Activated CD4-positive, alpha-beta memory T cell treated with anti-CD3 and anti-CD28 coated beads for 36 hours (primary cell): ENCODE measurements at places on chromosomes 12 and 14. TPM values are rescaled to one million over a fixed set of nuclear protein-coding genes. Genes with fewer than 3 reads are reported as not detected.
A peak's percentile ranks its signal among the peaks of the same experiment; 100 is the strongest.

GRCh38 chr12:122130150-122130549 lies 43.9 kb downstream of the IL31 start:
- no peak for DNase-seq

- no peak for DNase-seq
Measured at GRCh38 chr12:99386907-99387306, 260.6 kb upstream of the GARIN6 start.

DNA sequence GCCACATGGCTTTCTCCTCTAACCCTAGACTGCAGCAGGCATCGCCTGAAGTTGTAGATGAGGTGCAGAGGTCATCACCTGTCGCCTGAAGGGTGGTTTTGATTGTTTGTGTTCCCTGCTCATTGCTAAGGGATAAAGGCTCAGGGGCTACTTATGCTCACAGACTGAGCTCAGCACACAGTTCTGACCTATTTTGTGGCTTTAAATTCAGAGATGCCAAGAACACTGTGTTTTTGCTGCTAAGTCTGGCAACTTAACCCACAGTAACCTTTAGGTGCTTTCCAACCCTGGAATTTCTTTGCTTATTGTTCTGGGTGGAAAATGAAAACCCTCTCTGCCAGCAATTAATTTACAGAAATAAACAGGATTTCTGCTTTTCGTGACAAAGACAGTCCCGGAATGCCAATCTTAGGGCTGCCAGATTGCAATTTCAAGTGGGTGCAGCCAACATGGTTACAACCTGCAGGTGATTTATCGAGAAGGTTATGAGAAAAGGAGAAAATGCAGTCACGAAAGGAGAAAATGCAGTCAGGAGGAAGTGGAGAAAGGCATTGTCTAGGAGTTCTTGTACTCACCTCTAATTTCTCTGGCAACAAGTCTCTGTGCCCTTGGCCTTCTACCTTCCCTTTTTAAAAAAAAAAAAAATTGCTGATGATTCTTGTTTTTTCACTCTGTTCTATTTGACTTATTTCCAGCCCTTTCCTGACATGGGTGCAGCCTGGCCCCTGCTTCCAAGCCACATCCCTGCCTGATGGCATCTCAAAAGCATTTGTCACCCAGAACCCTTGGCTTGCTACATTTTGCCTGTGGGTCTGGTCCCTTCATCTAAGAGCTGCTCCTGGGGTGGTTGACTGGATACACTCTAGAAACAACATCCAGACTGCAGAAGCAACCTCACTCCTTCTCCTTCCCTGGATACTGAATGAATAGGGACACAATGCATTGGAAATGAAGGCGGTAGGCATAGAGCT lies 23.3 kb downstream of the NPC2 start:
- no peak for DNase-seq

DNA sequence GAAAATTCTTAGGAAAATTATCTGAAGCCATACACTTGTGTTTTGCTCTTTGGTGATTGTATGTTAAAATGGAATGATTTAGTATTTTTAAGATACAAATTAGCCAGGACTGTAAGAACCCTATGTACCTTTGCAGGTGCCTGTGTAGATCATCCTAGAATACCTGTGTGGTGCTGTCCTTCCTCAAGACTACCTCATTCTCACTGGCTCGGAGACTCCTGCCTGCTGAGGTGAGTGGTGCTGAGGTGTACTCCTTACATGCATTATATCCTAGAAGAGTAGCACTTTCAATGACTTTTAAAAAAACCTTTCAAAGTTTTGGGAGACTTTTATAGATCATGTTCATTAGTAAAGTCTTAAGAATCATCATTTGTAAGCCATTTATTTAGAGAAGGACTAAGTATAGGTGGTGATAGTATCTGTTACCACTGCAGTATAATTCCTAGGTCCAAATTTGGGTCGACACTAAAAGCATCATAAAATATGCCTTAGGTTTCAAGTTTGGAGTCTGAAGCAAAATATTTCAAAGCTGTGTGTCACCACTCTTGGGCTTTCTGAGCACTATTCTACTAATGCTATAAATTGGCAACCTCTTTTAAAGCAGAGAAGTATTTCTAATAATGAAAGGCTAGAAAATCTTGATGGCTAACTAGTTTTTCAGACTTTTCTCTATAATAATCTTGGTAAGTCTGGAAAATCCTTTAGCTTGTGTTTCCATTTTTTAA lies 36.6 kb downstream of the RASSF8 start:
- no peak for DNase-seq

DNA sequence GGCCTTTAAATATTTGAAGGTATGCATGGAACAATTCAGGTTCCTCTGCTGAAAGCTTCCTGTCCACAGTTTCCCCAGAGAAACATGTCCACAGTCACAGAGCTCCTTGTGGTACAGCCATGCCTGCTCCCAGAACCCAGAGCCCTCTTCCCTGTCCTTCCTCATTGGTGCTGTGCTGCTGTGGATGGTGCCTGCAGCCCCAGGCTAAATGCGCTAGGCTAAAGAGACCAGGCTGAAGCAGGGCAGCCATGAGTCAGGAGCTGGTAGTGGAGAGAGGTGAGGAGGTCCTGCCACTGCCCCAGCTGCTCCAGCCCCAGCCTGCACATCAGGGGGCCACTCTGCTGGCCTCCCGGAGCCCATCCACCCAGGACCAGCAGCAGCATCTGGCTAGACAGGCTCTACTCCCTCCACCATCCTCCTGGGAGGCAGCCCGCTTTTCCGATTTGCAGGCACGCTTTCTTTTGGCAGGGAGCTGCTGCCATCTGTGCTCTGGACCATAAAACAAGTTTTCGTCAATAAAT lies 65.4 kb upstream of the DDX11 start:
- peak; percentile 3 for DNase-seq

DNA sequence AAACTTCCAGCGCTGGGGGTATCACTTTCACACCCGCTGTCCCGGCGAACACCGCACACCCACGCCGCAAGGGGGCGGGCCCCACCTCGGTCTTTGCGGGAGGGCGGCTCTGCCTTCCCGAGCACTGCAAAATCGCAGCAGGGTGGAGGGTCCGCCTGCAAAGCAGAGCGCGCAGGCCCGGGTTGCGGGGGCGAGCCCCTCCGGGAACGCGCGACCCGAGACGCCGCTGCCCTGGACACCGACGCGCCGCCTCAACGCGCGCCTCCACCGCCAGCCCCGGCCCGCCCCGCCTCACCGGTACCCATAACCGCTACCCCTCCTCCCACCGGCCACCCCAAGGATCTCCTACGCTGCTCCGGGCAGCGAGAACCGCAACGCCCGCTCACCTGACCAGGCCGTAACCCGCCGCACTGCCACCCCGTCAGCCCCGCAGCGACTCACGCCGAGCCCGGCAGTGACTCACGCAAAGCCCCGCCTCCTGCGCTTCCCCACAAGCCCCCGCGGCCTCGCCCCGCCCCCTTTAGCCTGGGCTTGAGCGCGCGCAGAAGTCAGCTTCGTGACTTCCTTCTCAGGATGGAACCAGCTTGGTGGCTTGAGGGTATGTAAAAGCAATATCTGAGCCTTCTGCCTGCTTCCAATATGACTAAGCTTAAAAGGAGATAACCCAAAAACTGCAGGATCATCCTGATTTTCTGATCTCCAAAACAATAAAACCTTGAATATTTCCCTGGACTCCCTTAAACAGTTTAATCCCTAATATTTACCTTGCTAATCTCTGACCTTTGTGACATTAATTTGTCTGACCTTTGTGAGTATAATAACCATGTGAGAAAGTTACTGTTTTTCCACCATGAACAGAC lies at the start of gene RPAP3:
Gene RPAP3, minus strand, starts transcription at position 465 of the 860 bp plus-strand sequence. CDS start 3,190 bp downstream, outside the sequence.
- peak; percentile 99 for DNase-seq

GRCh38 chr14:34569750-34570149 lies 30.2 kb upstream of the EAPP start:
- no peak for DNase-seq

- DNase-seq: no peak
Measured at GRCh38 chr14:98582276-98582675, 689.7 kb downstream of the BCL11B start.

DNA sequence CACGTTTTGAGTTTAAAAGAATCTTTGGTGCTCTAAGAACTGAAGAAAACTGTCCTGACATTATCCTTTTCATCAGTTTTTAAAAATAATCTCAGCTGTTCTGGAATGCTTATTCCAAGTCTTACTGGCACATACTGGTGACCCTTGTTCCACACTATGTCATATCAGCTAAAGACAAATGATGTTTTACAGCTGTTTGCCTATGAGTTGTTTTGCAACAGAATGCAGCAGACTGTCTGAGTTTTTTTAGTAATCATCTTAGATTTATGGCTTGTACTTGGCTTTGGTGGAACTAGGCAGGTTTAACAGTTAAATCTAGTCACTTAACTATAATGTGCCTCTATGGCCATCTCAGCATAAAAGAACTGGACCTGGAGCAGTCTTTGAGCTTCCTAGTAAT lies 91.6 kb upstream of the GRIN2B start:
- DNase-seq: no peak

DNA sequence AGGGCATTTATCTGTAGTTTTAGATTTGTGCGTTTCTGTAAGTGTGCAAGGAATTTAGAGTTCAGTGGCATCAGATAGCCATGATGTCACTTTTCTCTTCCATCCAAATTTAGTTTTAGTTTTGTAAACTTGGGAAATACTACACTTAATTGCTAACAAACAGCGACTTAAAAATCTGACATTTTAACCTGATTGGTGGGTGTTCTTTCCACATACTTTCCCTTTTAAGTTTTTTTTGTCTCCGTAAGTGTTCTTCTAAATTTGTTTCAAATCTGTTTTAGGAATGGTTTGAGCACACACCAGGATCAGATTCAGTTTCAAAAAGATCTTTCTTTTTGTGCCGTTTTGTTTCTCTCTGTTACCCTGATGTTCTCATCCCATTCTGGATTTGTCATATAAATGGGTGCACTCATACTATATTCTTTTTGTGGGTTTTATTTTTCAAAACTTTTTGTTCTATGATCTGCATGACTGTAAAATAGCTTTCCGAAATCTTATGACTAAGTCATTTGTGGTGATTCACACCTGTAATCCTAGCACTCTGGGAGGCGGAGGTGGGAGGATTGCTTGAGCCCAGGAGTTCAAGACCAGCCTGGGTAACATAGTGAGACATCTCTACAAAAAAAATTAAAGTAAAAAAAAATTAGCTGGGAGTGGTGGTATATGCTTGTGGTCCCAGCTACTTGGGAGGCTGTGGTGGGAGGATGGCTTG lies 58.9 kb downstream of the FBXO34 start:
- DNase-seq: peak; percentile 79

DNA sequence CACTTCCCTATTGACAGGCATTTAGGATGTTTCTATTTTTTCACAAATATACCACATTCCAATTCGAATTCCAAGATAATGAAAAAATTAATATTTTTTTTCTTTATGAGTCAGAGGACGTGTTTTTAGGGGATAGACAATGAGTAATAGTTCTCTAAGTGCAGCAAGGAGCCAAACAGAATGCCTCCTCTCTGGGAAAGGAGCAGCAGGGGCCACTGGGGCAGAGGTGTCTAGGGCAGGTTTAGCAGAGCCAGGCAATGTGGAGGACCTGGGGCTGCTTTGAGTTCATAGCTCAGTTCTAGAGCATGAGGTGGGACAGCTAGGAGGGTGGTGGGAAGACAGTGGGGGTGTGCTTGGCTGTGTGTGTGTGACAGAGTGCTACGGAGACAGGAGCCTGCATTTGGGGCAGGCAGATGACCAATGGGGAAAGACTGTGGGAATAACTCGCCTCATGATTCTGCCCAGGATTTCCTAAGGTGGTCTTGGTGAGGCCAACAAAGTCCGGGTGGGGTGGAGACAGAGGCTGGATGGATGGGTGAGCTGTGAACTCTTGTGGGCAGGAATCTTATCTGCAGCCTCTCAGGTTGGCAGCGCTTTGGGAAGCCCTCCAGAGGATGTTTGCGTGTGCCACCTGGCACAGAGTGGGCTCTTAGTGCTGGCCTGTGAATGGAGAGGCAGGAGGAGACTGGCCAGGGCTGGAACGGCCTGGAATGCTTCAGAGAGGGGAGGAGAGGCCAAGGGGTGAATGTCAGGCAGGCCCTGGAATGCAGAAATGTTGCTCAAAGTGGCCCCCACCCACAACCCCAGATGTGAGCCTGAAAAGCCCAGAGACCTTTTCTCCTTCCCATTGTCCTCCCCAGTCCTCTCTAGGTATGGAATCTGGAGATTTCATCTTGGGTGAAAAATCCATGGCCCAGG lies 2.4 kb upstream of the KRT7 start:
- no peak for DNase-seq

DNA sequence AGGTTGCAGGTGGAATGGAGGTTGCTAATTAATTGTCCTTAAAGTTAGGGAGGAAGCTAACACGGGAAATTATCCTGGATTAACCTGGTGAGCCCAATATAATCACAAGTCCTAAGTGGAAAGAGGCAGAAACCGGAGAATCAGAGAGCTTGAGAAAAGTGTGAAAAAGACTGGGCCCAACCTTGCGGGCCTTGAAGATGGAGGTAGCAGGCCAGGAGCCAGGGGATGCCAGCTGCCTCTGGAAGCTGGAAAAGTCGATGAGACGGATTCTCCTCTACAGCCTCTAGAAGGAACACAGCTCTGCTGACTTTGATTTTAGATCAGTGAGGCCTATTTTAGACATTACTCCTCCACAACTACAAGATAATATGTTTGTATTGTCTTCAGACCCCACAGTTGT lies 2.1 kb downstream of the SDR9C7 start:
- no peak for DNase-seq

DNA sequence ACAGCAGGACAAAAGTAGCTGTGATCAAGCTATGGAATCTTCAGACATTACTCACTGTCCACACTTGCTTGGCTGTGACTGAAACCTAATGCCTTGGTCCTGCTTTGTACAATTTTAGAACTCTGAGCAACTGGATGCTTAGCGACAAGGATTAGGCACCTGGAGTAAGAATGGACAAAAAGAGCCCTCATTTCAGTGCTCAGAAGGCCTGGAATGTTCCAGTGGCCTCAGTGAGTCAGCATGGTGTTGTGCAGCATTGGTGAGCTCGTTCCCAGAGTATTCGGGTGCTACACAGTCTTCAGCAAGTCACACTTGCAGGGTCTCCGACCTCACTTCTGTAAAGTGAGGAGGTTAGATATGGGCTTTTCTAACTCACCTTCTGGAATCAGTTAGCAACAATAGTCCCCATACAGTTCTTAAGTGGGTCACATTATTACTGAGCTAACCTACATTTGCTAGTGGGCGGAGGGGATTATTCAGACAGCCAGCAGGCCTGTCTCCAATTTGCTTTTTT lies 108.0 kb upstream of the MDM1 start:
- DNase-seq: no peak

GRCh38 chr12:123398177-123398549 lies 14.2 kb downstream of the KMT5A start:
- no peak for DNase-seq

The TMPRSS12 gene
- total RNA-seq: not detected

The COX8C gene
- not detected for total RNA-seq

The GPR33 gene
- not detected for total RNA-seq

The DDIT3 gene
- total RNA-seq: 24.1 TPM

The FAM90A1 gene
- total RNA-seq: 0.41 TPM

The RNU4-1 gene
- 1,180 TPM for total RNA-seq
